ENCODE measurements at places on chromosomes 13 and 19.

DNA sequence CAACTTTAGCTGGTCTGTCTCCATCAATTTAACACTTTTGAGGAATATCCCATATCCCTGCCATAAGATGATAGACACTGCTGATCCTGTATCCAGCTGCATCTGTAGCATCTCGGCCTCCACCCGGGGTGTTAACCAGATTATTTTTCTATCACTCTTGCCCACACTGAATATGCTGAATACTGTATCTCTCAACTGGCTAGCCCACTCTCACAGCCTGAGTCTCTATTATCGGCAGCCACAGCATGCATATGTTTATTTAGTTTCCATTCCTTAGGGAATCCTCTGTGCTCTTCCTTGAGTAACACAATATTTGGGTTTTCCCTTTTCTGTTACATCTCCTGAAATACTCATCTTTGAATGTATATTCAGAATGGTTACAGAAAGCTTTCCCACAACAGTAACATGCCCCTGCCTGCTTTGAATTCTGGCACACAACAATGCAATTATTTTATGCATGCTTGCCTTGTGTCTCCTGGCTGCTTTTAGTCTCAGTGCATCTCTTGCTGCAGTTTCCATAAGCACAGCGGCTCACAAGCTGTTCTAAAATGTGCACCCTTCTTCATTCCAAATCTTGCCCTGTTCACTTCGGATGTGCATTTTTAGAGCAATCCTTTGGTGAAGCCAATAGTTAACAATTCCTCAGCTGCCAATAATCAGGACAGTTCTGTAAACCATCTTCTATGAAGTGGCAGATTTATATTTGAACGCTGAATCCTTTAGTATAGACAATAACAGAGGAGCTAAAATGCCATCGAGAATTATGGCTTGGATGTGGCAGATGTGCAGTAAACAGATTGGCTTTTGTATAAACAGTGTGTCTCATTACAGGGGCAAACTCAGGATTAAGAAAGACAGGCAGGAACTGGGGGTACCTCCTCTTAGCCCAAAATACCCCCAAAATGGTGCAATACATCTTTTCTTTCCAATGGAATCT, 261.9 kb upstream of the SOX21 start:
- no peak for DNase-seq

DNA sequence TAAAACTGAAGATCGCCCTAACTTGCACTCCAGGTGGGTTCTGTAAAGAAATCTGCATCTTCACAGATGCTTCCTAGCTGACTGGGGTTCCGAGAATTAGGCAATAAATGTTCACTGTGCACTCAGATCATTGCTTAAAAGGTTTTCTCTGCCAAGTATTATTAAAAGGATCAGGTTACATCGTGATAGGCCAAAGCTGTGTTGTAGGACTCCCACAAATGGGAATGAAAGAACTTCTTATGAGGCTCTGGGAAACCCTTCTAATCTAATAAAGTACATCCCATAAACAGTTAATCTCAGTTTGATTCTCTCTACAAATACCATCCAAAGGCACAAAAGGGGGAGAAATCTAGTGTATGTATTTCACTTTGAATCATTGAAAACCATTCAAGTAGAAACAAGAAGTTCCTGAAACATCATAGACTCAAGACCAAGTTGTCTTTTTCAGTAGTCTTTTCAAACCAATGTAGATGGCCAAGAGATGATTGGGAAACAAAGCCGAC, 7.1 kb upstream of the POU4F1 start:
- no peak for DNase-seq

GRCh38 chr19:38155453-38155852, 68.6 kb downstream of the DPF1 start:
- DNase-seq: no peak

DNA sequence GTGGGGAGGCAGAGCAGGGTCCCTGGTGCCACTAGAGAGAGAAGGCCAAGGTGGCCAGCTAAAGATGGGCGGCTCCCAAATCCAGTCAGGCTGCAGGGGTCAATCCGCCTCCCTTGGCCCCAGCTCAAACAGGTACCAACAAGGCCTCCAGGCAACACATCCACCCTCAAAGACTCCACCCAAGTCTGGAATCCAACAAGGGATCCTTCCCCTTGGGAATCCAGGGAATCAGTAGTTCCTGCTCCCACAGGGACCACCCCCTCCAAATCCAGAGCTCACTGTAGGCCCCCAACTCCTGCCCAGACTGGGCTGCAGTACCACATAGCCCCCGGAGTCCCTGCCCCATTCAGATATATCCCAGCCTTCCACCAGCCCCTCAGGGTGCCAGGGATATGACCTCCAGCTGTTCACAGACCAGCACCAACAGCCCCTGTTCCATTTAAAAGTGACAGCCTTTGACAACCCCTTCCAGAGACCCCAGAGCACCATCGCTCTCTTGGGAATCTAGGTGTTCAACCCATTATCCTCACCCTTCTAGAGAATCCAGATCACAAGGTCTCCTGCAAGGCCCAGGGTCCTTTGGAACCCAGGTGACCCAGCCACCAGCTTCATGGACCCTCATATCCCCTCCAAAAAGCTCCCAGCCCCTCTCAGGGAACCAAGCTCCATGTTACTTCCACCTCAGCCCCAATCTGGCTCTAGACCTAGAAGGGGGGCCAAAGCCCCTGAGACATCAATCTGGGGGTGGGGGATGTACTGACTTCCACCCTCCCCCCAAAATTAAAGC, 3.2 kb downstream of the ERF start:
- no peak for DNase-seq

Data from omental fat pad (tissue), 4 donors.